ENCODE measurements at places on chromosomes 12 and 14. TPM values are rescaled to one million over a fixed set of nuclear protein-coding genes. Genes with fewer than 3 reads are reported as not detected.

GRCh38 chr12:93099792-93100191 lies 170.7 kb upstream of the EEA1 start:
- DNase-seq: no peak

The KCTD10 gene
- 8.4 TPM for total RNA-seq

DNA sequence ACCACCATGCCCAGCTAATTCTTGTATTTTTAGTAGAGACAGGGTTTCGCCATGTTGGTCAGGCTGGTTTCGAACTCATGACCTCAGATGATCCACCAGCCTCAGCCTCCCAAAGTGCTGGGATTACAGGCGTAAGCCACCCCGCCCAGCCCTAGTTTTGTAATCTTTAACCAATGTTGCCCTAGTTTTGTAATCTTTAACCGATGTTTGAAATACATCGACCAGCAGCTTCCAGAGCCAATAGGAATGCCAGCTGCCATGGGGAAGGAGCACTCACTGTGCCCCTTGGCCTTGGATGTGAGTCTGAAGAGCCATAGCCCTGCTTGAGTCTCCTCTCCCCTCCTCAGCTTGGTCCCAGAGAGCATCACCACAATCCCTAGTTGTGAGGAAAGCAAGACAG lies 209.3 kb upstream of the RGS6 start:
- DNase-seq: no peak

The RAD51AP1 gene
- 14.9 TPM for total RNA-seq

The ERP27 gene
- 0.59 TPM for total RNA-seq

DNA sequence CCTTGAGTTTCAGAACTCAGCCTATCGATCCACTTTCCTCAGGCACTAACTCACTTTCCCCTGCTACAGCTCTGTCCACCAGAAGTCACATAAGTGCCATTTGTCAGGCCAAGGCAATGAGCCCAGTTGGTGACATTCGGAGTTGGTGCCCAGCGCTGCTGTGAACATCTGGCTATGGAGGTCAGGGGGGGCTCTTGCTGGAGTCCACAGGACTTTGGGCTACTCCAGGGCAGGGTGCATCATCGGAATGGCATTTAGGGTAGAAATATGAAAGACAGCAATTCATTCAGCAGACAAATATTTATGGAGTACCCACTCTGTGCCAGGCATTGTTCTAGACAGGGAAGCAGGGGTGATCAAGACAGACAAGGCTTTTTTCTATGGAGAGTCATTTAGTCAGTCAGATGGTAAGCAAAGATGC lies 1.5 kb upstream of the PPP1CC start:
- no peak for DNase-seq

DNA sequence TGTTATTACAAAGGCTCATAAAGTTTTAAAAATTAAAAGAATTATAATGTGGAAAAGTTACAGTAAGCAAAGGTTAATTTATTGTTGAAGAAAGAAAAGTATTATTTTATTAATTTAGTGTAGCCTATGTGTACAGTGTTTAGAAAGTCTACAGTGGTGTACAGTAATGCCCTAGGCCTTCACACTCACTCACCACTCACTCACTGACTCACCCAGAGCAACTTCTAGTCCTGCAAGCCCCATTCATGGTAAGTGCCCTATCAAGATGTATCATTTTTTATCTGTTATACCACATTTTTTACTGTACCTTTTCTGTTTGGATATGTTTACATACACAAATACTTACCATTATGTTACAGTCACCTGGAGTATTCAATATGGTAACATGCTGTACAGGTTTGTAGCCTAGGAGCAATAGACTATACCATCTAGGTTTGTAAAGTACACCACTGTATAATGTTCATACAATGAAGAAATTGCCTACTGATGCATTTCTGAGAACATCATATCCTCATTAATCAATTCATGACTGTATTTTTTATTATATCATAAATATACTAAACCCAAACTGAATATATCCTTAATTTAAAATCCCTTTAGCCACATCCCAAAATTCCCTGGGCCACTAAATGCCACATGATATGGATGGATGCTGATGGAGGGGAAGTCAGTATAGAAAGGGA lies 43.6 kb upstream of the NID2 start:
- no peak for DNase-seq

The MYF6 gene
- total RNA-seq: not detected

The WNT5B gene
- 0.59 TPM for total RNA-seq

DNA sequence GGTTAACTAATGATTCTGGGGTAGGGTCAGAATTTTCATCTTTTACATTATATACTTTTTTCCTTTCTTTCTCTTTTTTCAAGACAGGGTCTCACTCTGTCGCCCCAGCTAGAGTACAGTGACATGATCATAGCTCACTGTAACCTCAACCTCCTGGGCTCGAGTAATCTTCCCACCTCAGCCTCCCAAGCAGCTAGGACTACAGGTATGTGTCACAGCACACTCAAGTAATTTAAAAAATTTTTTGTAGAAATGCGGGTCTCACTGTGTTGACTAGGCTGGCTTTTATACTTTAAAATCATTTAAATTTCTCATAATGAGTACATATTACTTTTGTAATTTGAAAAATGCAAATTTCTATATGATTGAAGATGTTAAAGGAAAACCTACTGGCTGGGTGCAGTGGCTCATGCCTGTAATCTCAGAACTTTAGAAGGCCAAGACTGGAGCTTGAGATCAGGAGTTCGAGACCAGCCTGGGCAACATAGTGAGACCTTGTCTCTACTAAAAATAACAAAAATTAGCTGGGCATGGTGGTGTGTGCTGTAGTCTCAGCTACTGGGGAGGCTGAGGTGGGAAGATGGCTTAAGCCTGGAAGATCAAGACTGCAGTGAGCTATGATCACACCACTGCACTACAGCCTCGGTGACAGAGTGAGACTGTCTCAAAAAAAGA lies 25.7 kb downstream of the R3HDM2 start:
- no peak for DNase-seq

The ACOT4 gene
- 12.9 TPM for total RNA-seq

The PAPLN gene
- 2.8 TPM for total RNA-seq

DNA sequence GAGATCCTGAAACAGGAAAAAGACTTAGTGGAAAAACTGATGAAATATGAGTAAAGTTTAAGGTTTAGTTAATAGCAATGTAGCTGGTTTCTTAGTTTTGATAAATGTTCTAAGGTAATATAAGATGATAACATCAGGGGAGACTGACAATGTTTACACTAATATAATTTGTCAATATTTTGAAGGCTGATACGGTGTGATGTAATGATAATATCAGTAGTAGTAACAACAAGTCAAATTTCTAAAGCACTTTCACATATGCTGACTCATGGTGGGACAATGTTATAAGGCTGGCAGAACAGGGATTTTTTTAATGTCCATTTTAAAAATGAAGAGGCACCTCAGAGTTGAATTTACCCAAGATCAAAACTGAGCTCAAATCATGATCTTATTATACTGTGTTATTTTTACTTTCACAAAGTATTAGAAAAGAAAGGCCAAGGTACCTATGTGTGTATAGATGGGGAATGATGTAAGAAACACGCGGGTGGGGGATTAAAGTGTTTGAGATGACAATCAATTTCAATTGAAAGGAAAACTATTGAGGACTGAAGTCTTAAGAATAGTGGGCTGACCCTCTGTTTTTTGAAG lies 2.4 kb upstream of the FLRT2 start:
- no peak for DNase-seq

The SLC25A21 gene
- total RNA-seq: 24.3 TPM

- no peak for DNase-seq
Measured at GRCh38 chr12:117907108-117907689, 61.6 kb downstream of the KSR2 start.

DNA sequence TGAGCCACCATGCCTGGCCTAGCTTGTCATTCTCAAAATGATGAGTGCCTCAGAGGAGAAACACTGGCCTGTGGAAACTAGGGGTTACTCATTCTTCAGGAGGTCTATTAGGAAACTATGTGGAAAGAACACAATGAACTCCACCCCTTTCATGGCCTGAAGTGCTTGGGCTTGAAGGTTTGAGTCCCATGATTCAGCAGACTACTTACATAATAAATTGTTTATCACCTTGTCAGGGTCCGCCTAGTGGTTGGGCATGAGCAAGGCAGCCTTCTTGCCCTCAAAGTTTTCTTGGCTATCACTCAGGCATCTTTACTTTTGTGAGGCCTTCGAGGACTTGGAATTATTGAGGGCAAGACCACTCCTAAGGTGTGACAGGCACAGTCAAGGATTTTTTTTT lies 251.2 kb downstream of the ACSS3 start:
- DNase-seq: no peak

DNA sequence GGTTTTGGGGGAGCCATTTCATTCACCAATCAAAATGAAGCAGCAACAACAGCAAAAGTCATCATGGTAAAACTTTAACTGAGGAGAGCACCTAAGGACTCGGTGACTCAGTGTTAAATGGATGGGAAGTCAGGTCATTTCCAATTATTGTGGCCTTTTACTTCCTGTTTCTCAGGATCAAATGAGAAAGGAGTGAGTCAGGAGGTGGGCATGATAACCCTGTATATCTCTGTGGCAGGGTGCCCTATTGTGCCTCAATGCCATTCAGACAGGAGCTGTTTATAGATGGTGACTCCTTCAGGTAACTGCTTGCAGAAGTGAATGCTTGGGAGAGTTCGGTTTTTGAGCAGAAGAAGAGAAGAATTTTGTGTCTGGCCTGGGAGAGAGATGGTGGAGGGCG lies 135.5 kb upstream of the CPM start:
- no peak for DNase-seq

The LBHD2 gene
- not detected for total RNA-seq

The NEMP1 gene
- 10.9 TPM for total RNA-seq

DNA sequence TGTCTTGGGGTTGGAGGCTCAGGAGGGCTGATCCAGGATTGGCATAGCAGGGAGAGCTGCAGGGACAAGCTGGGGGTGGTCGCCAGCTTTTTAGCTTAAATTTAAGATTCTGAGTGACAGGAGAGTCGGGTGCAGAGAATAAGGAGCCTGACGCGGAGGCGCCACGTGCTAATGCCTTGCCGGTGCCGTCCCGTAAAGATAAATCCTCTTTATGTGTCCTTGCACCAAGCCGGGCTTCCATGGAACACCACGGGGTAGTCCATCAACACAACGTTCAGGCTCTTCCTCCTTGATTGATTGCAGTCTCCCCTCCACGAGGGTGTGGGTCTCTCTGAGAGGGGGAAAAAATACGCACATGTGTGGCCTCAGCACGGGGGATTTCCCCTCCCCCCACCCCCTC lies 3.9 kb downstream of the DLK1 start:
- no peak for DNase-seq

DNA sequence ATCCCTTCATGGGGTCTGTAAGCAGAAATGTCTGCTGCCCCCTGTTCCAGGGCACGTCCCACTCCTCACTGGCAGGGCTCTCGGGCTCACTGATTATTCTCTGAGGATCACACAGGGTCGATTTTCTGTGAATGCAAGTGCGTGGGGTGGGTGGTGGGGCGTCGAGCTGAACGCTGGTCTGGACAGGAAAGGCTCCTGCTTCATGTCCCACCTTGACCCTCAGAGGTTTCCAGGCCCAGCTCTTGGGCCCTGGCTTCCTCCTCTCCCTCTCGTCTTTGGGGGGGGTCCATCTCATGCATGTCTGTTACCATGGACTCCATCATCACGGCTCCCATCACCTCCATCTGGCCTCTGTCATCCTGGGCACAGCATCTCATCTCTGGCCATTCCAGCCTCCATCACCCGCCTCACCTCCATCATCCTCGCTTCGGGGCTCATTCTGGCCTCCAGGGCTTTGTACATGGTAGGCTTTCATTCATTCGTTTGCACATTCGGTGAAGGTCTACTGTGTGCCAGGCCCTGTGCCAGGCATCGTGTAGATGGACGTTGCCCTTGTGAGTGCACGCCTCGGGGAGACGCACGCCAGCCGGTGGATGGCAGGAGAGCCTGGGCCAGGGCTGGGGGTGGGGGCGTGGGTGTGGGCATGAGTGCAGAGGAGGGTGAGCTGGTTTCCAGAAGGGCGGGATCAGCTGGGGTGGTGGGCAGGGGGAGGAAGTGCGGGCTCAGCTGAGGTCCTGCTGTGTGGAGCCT lies 34.7 kb downstream of the RTL1 start:
- DNase-seq: no peak

- DNase-seq: no peak
Measured at GRCh38 chr14:105336477-105337287, 22.1 kb downstream of the PACS2 start.

The PLEKHH1 gene
- total RNA-seq: 2.4 TPM

DNA sequence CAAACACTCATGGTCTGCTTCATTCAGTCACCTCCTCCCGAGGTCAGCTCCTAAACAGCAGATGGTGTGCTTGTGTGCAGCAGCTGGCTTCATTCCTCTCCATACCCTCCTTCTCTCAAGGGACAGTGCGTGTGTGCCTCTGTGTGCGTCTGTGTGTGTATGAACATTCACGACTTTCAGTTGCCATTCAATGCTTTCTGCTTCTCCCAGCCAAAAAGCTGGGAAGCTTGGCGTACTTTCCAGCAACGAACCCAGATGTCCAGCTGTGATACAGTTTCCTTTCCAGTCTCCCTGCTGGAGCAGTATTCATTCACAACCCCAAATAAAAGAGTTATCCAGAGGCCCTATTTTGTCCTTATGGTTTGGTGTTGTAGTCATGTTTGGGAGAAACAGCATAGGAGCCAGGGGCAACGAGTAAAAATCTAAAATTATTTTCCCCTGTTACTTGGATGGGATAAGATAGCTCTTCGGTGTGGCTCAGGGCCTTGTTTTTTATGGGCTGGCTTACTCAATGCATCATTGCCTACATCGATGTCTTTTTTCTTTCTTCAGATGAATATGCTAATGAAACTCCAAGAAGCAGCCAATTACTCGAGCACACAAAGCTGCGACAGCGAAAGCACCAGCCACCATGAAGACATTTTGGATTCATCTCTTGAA lies 379.3 kb downstream of the NAV3 start:
- no peak for DNase-seq

GRCh38 chr14:57486767-57487379 lies 6.8 kb downstream of the CCDC198 start:
- no peak for DNase-seq

The ABCC9 gene
- total RNA-seq: 55.6 TPM

- DNase-seq: no peak
Measured at GRCh38 chr12:115437061-115437567, 753.1 kb upstream of the TBX3 start.

DNA sequence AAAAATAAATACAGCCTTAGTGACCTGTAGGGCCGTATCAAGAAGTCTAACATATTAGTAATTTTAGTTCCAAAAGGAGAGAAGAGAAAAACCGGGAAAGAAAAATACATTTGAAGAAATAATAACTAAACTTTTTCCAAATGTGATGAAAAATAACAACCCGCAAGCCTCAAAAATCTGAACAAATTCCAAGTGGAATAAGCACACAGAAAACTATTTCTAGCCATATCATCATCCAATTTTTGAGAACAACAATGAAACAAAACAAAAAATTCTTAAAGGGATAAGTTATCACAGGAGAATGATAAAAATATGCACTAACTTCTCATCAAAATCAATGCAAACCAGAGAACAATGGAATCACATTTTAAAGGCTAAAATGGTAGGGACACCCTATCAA lies 198.1 kb upstream of the PLXNC1 start:
- DNase-seq: no peak

The RIMBP2 gene
- total RNA-seq: 0.09 TPM

- no peak for DNase-seq
Measured at GRCh38 chr14:71923513-71923912, 8.7 kb upstream of the RGS6 start.

GRCh38 chr12:64243809-64244208 lies 21.7 kb upstream of the KICS2 start:
- no peak for DNase-seq

The CLEC9A gene
- total RNA-seq: not detected

GRCh38 chr12:26455936-26456574 lies 260.7 kb downstream of the SSPN start:
- no peak for DNase-seq

The TPH2 gene
- not detected for total RNA-seq

GRCh38 chr14:49497267-49497666 lies 88.9 kb downstream of the RPS29 start:
- DNase-seq: no peak

GRCh38 chr12:88897723-88898122 lies 317.5 kb upstream of the KITLG start:
- no peak for DNase-seq

Measured in liver (tissue), 10 donors.